ENCODE measurements at places on chromosomes 13 and 19.

DNA sequence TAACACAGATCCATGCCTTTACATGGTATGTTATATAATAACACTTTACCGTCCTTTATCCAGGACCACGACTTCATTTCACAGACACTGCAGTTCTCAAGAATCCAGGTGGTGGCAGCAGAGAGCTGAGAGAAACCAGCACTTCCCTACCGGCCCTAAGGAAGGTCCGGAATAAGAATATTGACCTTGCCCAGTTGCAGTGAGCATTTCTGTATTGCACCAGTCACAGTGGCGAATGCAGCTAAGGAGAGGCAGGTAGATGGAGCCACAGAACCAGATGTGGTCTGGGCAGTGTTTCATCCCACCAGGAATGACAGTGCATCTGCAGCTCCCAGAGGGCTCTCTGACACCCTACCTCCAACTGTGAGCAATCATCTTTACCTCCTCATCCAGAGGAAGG is 44.6 kb downstream of the ZNF787 start:
- DNase-seq = peak; percentile 56

- DNase-seq = peak; percentile 70
These were observed 47.1 kb downstream of the LNX2 start for GRCh38 chr13:27573265-27573664.

DNA sequence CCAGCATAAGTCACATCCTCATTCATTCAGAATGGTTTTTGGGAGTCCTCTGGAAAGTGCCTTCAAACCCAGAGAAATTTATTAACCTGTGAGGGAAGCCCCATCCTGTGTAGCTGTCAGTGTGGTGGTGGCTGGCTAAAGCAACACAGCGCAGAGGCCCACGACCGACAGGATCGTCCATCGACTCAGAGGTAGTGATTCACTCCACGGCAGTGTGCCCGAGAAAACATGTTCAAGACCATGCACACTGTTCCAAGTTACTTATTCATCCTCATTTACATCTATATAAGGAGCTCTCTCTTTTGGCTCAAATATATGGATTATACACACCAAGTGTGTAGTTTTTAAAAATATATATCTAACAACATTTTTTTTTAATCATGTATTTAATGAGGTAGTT is 96.3 kb upstream of the SLC15A1 start:
- peak; percentile 19 for DNase-seq

- no peak for DNase-seq
These were observed 32.2 kb upstream of the TNFAIP8L1 start for GRCh38 chr19:4606921-4607678.

GRCh38 chr13:109955598-109955997 is 169.2 kb upstream of the IRS2 start:
- DNase-seq = peak; percentile 49

DNA sequence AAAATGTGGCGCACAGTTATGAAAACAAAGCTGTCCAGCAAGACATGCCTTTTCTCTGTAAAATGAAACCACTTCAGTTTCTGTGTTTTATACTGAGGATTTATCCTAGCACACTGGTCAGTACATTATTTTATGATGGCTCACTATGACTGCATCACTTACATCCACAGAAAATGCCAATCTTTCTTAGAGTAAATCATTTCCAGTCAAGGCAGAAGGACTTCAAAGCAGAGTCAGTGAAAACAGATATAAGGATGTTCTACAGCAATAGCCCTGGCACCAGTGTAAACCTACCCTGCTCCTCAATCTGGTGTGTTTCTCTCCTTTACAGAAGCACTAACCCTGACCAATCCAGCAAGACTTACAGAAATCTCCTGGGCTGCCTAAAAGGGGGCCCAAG is 473.5 kb downstream of the GPC6 start:
- DNase-seq = peak; percentile 1
